A375 (cell line): ENCODE measurements at places on chromosomes 16 and 17. TPM values are rescaled to one million over a fixed set of nuclear protein-coding genes. Genes with fewer than 3 reads are reported as not detected.

The PRSS21 gene
- not detected in 2 replicates for total RNA-seq

The CHD9NB gene
- total RNA-seq: 0.30 and 1.2 TPM in 2 replicates

The CCL5 gene
- not detected in 2 replicates for total RNA-seq

The NATD1 gene
- 2.3 and 2.6 TPM in 2 replicates for total RNA-seq

The VPS25 gene
- total RNA-seq: 121 and 134 TPM in 2 replicates

The KRT31 gene
- not detected in 2 replicates for total RNA-seq

The ENPP7 gene
- total RNA-seq: not detected in 2 replicates

The PPY gene
- not detected in 2 replicates for total RNA-seq

The FBXW10B gene
- 0.30 and 2.2 TPM in 2 replicates for total RNA-seq

The GPRC5B gene
- total RNA-seq: 1.0 and 2.2 TPM in 2 replicates

The NLRC3 gene
- total RNA-seq: 0.08 TPM in 1 of 2 replicates, not detected in the other

The CCDC92B gene
- total RNA-seq: not detected in 2 replicates

The YBX2 gene
- not detected in 2 replicates for total RNA-seq

The IKZF3 gene
- 0.08 and 0.29 TPM in 2 replicates for total RNA-seq

The CHRNE gene
- 0.19 and 0.38 TPM in 2 replicates for total RNA-seq

The RNU2-1 gene
- total RNA-seq: not detected in 2 replicates

The SLC25A10 gene
- total RNA-seq: 55.5 and 62.1 TPM in 2 replicates

The SLC52A1 gene
- total RNA-seq: not detected in 2 replicates

The ITGB4 gene
- 48.4 and 56.9 TPM in 2 replicates for total RNA-seq

The KRTAP16-1 gene
- total RNA-seq: not detected in 2 replicates

The NFATC2IP gene
- total RNA-seq: 55.7 and 66.1 TPM in 2 replicates

The KLHL36 gene
- 21.0 and 25.9 TPM in 2 replicates for total RNA-seq

The HLF gene
- total RNA-seq: 0.03 and 0.08 TPM in 2 replicates

The CCL23 gene
- not detected in 2 replicates for total RNA-seq

The PABPN1L gene
- total RNA-seq: not detected in 2 replicates

The CSF3 gene
- not detected in 2 replicates for total RNA-seq

The TBC1D3C gene
- total RNA-seq: not detected in 2 replicates

The NAGPA gene
- total RNA-seq: 17.6 and 23.9 TPM in 2 replicates

The CYBA gene
- total RNA-seq: 274 and 319 TPM in 2 replicates

The CCDC154 gene
- 2.1 TPM in 1 of 2 replicates, not detected in the other for total RNA-seq

The PIGW gene
- total RNA-seq: 8.2 and 9.0 TPM in 2 replicates

The ADGRG3 gene
- 0.19 and 0.27 TPM in 2 replicates for total RNA-seq

The CDRT15L2 gene
- total RNA-seq: not detected in 2 replicates

The PCYT2 gene
- 27.0 and 32.0 TPM in 2 replicates for total RNA-seq

The PRR35 gene
- 0.16 TPM in 1 of 2 replicates, not detected in the other for total RNA-seq

The LRRC46 gene
- total RNA-seq: 0.32 and 0.98 TPM in 2 replicates

The GPR179 gene
- 0.08 and 0.13 TPM in 2 replicates for total RNA-seq

The TP53I13 gene
- total RNA-seq: 64.7 and 73.3 TPM in 2 replicates

The CHST5 gene
- total RNA-seq: 0.16 and 0.98 TPM in 2 replicates

The PIP4K2B gene
- 27.5 and 31.3 TPM in 2 replicates for total RNA-seq

The LRRC37A3 gene
- 1.2 and 2.6 TPM in 2 replicates for total RNA-seq

The EVI2B gene
- total RNA-seq: 0.08 and 0.60 TPM in 2 replicates
